ENCODE measurements at places on chromosomes 2 and 18.
A peak's percentile ranks its signal among the peaks of the same experiment; 100 is the strongest.

GRCh38 chr18:27142891-27143290, 42.2 kb downstream of the CHST9 start:
- no peak for DNase-seq

GRCh38 chr18:69804776-69805501, 142.7 kb downstream of the CD226 start:
- no peak for DNase-seq

DNA sequence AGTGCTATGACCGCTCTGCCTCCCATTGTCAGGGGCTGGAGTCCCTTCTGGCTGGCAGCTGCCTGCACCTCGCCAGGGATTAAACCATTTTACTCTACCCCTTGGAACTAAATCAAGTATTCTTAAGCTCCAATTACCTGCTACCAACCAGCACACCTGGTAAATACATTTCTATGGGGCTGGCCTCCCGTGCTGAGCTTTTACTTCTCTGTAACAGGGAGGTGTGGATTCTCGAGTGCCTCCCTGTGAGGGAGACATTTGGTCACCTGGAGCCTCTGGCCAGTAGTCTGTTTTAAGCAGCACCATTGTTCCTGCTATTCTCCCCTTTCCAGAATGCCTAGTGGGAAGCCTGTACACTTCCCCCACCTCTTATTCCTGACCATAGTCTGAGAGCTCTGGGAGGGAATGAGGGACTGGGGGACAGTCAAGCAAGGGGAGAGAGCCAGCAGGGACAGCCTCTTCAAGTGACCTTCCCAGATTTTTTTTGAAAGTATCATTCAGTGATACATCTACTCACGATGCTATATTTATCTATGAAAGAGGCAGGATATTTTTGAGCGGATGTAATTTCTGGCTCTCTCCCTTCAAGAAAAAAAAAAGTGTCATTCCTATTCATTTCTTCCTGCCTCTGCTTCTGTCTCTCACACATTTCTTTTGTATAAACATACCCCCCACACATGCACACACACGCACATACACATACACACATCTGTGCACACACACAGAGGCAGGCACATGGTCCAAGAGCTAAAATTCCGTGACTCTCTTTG, 112.8 kb downstream of the CAPN13 start:
- DNase-seq, result no peak

- DNase-seq, result peak; percentile 79
These were observed 36.2 kb downstream of the ASB1 start for GRCh38 chr2:238462782-238463396.

DNA sequence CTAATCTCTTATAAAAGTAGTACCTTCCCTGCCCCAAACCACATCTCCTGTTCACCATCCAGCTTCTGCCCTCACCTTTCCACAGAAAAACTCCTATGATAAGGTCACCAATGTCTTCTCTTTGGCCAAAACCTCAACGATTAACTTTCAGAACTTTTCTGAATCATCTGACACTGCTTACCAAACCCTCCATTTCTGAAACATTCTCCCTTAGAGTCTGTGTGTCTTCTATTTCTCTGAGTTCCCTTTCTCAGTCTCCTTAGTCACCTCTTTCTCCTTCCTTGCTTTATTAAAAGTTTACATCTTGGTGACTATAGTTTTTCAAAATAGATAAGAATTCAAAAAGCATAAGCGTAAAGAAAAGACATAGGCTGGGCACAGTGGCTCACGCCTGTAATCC, 51.3 kb upstream of the SP3 start:
- no peak for DNase-seq

DNA sequence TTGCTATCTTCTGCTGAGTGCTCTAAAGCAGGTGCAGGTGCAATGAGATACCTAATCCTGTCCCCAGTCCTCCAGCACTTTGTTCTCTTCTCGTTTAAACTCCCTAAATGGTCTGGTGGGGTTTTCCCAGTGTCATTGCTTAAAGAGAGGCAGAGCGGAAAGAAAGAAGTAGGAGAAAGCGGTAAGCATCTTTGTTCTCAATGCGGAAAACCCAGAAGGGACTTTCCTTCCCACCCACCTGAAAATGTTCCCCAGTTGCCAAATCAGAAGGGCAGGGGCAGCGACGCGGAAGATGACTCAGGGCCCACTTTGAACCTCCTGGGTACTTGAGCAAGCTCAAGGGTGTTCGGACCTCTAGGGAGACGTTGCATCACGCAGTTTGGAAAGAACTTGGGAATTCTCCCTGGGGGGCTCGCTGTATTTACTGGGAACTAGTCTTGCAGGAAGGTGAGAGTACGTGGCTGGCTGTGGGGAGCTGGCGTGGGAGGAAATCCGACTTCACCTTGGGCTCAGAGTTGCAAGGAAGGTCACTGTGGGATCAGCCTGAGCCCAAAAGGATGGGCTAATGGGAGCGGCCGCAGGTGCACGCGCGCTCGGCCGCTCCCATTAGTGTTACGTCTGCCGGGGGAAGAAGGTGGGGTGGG, 589 bp upstream of the SGPP2 start:
- no peak for DNase-seq
